GM12892 (cell line): ENCODE measurements at places on chromosomes 2 and 18.

DNA sequence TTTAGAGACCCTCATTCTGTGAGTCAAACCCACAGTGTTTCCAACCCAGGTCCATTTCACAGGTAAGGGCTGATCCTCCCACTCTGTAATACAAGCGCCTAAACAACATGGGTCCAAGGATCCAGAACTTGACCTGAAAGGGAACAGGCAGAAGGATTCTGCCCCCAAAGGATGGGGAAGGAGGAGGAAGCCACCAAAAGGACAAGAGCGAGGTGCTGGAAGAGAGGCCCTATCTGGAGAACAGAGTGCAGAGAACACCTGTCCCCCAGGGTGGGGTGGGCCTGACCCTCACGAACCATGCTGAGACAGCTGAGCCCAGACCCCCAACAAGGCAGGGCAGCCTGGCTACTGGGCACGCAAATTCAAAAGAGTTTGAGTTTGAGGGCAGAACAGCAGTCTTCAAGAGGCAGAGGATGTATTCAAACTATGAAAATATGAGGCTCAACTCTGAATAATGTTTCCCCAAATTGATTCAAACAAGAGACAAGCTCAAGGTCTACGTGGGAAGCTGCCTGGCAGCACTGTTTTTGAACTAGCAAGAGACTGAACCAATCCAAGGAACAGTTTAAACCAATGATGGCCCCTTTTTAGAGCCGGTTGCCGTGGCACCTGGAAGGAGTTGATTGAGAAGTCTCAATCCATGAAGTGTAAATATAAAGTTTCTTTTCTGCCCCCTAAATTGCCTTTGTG lies 212.7 kb downstream of the ALPK2 start:
- DNase-seq = no peak

DNA sequence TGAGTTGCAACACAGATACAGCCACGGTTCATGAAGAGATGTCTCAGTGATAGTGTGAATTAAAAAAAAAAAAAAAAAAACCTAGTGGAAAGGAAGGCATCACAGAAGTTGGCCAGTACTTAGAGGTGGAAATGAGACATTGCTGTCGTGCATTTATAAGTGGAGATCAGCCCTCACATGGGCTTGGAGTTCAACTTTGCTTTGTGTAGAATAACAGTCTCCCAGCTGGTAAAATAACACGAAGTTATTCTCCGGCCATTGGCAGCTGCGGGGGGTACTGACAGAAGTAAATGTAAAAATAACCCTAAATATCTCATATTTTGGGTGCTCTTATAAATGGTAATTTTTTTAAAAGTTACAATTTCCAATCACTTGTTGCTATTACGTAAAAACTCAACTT lies 98.8 kb upstream of the TMEM18 start:
- no peak for DNase-seq

- DNase-seq = no peak
Observed at GRCh38 chr2:1854729-1855547, 110.6 kb upstream of the PXDN start.

- no peak for DNase-seq
Observed at GRCh38 chr18:78918707-78919106, 60.9 kb upstream of the SALL3 start.

DNA sequence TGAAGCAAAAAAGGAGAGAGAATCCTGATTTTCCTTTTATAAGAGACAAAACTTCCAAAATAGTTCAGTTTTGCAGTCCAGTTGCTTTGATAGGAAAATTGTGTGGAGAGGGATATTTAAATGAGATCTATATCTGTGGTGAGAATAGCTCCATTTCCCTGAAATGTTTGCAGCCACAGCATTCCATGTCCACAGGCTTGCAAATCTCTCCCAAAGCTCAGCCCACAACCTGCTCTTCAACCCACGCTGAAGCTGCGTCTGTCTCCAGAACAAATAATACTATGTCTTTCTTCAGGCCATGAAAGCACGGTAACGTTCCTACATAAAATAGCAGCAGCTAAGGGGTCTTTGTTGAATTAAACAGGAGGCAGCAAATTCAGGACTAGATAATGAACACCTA lies 31.8 kb downstream of the TMEM17 start:
- DNase-seq = no peak

GRCh38 chr2:239275847-239276831 lies 124.7 kb downstream of the HDAC4 start:
- no peak for DNase-seq

GRCh38 chr2:30400151-30400954 lies 46.7 kb upstream of the LCLAT1 start:
- no peak for DNase-seq

- no peak for DNase-seq
Observed at GRCh38 chr2:40286721-40287120, 165.2 kb downstream of the SLC8A1 start.

GRCh38 chr2:110948027-110948674 lies 172.6 kb upstream of the BCL2L11 start:
- DNase-seq = no peak

DNA sequence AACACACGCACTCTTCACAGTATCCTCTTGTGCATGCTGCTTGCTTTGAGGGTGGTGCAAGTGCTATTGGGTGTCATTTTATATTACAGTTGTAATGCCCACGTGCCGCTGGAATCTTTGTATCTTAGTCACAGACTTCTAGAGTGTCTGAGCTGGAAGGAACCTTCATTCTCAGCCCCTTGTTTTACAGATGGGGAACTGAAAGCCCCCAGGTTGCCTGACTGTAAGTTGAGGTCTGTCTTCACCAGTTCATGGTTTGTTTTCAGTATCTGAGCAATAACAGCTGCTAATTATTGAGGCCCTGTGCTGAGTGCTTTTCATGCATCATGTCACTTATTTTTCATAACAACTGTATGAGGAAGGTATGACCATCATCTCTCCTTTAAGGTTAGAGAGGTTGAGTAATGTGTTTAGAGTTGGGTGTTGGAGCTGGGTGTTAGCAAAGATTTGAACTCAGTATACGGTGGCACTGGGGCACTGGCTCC lies 77.0 kb downstream of the PRKCE start:
- peak; percentile 52 for DNase-seq

DNA sequence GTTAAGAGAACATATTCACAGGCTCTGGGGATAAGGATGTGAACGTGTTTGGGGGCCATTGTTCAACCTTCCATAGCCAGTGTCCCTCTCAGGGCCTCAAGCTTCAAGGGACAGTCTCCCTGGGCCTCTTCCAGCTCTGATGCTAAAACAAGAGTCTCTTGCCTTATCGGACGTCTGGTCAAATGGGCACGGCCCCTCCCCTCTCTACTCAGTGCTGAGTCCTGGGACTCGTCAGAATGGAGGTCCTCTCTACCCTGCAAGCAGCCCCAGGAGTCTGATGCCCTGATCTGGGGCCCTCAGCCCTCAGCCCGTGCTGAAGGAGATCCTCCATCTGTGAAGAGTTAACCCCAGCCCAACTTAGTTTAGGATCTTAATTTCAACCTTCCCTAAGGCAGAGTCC lies 198.2 kb downstream of the ZFP36L2 start:
- no peak for DNase-seq

DNA sequence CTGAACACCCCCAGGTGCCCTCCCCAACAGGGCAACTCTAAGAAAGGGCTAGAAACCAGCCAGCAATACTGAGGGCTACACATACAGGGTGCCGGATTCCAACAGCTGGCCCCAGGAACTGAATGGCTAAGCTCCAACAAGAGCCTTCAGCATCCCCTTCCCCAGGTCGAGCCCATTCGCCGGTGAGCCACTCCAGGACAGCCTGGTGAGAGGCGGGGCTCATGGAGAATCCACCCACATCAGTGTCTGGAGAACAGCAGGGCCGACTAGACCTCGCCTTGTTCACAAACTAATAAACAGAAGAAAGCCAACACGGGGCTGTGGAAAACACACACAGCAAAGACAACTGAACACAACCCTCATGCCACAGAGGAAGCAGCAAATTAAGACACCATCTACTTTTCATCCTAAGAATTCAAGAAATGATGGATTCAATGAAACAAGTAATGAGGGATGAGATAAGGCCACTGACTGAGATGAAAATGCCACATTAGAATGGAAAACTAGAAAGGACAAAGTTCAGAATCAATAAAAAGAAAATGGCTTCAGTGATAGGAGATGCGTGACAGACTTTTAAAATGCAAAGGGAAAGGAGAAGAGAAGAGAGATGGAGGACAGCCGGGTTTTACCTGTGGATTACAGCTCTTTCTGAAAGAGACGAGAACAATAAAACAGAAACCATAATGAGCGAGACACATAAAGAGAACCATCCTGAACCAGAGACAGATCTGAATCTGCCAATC lies 8.2 kb downstream of the PER2 start:
- no peak for DNase-seq

GRCh38 chr2:18599509-18600254 lies 10.3 kb upstream of the NT5C1B start:
- DNase-seq = no peak

- no peak for DNase-seq
Observed at GRCh38 chr2:84701880-84702279, 179.0 kb downstream of the TRABD2A start.

DNA sequence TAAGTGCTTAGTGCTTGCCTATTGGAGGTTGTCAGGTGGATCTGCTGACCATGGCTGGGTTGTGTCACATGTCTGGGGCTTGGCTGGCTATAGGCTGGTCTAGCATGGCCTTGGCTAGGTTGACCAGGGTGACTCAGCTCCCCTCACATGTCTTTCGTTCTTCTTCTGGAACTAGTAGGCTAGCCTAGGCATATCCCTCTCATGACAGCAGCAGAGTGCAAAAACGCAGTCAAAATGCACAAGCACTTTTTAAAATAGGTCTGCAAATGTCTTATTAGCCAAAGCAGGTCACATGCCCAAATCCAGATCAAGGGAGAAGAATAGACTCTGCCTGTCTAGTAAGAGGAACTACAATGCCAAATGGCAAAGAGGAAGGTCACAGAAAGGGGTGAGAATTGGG lies 179.7 kb upstream of the ACVR2A start:
- DNase-seq = no peak

DNA sequence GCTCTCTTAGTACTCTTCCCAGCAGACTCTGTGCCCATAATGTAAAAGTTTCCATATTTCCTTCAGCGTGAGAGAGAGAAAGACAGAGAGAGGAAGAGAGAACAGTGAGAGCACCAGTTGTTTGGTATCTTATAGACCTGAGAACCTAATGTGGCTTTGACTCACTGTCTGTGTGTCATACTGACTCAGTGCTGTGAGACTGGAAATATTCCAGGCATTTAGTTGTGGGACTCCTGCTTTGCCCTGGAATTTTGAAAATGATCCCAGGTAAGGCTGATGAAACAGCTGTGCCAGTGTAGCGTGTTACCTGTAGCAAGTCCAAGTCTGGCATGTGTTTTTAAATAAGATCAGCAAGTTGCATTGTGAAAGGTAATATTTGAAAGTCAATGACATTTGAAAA lies 87.9 kb upstream of the KCNH7 start:
- no peak for DNase-seq
